Activated CD4-positive, alpha-beta memory T cell treated with anti-CD3 and anti-CD28 coated beads for 36 hours (primary cell): ENCODE measurements at places on chromosomes 5 and 9. TPM values are rescaled to one million over a fixed set of nuclear protein-coding genes. Genes with fewer than 3 reads are reported as not detected.

Gene PCDHB7
- not detected for total RNA-seq

Gene CTNND2
- total RNA-seq, result not detected

DNA sequence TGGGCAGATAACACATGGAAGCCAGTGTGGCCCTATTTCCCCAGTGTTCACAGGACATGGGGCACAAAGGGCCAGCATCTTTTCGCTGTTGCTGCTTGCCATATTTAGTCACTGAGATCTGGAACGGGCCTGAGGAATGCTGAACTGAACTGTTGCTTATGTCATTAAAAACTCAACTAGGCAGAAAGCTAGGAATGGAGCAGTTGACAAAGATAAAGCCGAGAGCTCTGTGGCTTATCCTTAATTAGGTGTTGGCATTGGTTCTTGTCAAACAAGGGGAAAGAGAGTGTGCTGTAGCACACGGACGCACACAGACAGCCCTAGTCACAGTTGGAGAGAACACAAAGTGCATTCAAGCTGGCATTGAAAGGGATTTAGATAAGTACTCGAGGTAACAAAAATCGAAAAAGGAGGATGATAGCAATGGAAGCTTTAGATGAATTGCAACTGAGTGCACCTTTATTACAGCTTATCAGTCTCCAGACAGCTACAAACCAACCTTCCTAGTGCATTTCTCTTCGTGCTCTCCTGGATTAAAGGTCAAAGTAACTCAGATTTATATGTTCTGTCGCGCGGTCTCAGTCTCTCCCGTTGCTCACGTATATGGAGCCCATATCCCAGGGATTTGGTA is 450.2 kb upstream of the ZNF608 start:
- H3K36me3 ChIP-seq, result no peaks in the 10 kb centered on the region
- DNase-seq, result no peak
- H3K4me3 ChIP-seq, result no peak overlapping the region
- H3K27me3 ChIP-seq, result no peaks in the 10 kb centered on the region
- H3K27ac ChIP-seq, result no peak overlapping the region

- peak; percentile 32 for DNase-seq
- H3K27me3 ChIP-seq, result peaks cover 6% of the 10 kb centered on the region
- H3K4me3 ChIP-seq, result no peak overlapping the region
- no peaks in the 10 kb centered on the region for H3K36me3 ChIP-seq
- no peak overlapping the region for H3K27ac ChIP-seq
- peaks cover 11% of the 10 kb centered on the region for H3K4me1 ChIP-seq
Measured at GRCh38 chr9:121840838-121841760, 189.7 kb downstream of the DAB2IP start.

DNA sequence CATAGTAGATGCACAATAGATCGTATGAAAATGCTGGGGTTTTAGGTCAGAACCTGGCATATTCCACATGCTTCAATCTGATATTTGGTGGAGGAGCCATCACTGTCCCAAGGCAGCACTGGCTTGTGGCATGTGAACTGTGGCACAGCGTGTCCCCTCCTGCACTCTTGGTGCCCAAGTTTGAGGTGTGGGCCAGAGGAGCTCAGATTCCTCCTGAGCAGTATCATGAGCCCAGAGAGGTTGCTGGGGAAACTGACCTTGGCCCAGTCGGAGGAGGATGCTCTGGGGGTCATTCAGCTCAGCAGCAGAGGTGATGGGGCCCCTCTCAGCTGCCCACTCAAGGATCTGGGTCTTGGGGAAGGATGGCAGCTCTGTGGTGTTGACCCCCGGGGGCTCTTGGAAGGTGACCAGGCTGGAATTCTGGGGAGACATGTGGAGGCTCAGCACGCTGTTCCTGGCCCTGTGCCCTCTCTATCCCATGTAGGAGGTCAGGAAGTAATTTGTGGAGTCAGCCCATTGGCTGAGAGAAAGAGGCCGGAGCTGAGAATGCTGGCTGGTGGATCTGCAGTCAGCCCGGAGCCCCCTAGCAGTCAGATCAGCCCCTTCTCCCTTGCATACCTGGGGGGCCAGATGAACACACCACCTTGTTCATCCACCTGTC is 23.7 kb downstream of the FPGS start:
- DNase-seq, result no peak
- no peaks in the 10 kb centered on the region for H3K27me3 ChIP-seq
- H3K4me3 ChIP-seq, result no peak overlapping the region
- no peaks in the 10 kb centered on the region for H3K4me1 ChIP-seq

Gene CKMT2
- not detected for total RNA-seq

- H3K36me3 ChIP-seq, result peaks cover 18% of the 10 kb centered on the region
- H3K27me3 ChIP-seq, result no peaks in the 10 kb centered on the region
- H3K27ac ChIP-seq, result no peak overlapping the region
- H3K4me1 ChIP-seq, result peaks cover 62% of the 10 kb centered on the region
- H3K4me3 ChIP-seq, result no peak overlapping the region
- DNase-seq, result no peak
Measured at GRCh38 chr9:125183054-125183453, 6.5 kb downstream of the PPP6C start.

Gene CCNO
- not detected for total RNA-seq

GRCh38 chr9:127351182-127352166 is 45.5 kb upstream of the SLC2A8 start:
- H3K27me3 ChIP-seq, result peaks cover 9% of the 10 kb centered on the region
- no peaks in the 10 kb centered on the region for H3K36me3 ChIP-seq
- H3K4me3 ChIP-seq, result no peak overlapping the region
- DNase-seq, result no peak
- no peaks in the 10 kb centered on the region for H3K4me1 ChIP-seq
- no peak overlapping the region for H3K27ac ChIP-seq

GRCh38 chr5:179268399-179268952 is 76.8 kb downstream of the ADAMTS2 start:
- no peaks in the 10 kb centered on the region for H3K36me3 ChIP-seq
- DNase-seq, result peak; percentile 5
- no peak overlapping the region for H3K27ac ChIP-seq
- no peak overlapping the region for H3K4me3 ChIP-seq

DNA sequence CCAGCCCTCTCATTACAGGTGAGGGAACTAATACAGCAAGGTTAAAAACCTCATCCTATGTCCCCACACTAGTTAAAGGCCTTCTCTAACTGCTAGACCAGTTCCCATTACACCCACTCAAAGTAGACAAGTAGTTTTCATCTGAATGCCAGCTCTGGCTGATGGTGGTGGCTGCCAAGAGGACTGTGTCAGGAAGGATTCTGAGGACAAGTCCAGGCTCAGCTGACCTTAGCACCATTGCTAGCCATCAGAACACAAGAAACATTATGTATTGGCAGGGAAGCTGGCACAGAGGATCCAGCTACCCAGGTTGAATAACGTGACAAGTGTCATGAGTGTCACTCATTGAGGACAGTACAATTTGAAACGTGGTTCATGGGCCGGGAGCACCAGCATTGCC is 163.4 kb downstream of the HSD17B3 start:
- no peak for DNase-seq
- H3K27me3 ChIP-seq, result no peaks in the 10 kb centered on the region
- no peak overlapping the region for H3K27ac ChIP-seq
- no peaks in the 10 kb centered on the region for H3K36me3 ChIP-seq
- peaks cover 9% of the 10 kb centered on the region for H3K4me1 ChIP-seq

Gene OR1K1
- not detected for total RNA-seq

DNA sequence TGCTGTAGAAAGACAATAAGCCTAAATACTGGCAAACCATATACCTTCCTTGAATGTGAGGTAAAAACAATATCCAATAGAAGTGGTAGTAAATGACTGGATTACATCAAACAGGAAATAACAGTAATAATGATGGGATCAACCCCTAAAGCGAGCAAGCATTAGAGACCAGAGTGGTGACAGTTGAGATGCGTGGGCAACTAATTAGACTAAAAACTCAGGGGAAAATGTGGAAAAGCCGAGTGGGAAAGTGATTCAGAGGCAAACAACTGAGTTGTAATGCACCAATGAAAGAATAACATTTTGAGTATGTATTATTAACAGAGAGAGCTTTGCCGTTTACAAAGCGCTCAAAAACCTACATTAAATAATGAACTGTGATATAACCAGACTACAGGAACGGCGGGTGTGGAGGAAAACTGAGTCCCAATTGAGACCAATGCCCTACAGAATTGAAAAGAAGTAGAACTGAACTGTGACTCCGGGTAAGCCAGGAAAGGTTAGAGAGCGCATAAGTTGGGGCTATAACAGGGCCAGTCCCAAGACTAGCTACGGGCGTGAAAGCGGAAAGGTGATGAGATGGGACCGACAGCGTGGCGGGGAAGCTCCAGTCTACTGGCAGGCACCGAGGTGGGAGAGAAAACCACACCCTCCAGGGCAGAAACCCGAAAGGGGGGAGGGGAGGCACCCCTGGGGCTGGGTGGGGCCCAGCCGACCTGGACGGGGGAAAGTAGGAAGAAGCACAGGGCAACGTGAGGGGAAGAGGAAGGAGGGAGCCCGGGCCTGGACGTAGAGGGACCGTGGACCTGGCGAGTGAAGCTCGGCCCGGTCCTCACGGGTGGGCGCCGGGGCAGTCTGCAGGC is 592 bp downstream of the UBAP2 start:
- no peaks in the 10 kb centered on the region for H3K27me3 ChIP-seq
- peaks cover 2% of the 10 kb centered on the region for H3K36me3 ChIP-seq

DNA sequence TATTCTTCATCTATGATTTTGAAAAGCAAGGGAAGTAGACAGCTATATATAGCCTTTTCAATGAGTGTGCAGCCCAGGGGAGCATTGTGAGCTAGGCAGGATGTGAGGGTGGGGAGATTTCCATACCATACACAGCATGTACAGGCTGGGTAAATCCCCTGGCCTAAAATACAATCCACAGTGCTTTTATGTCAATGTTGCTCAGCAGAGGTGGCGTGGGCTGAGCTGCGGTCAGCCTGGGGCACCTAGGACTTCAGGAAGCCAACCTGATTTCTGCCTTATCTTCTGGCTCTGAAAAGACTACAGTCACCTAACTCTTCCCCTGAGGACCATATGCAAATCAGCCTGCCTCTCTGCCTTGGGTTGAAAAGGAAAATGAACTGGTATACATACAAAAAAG is 6.3 kb upstream of the GARIN3 start:
- H3K27ac ChIP-seq, result peak overlapping the region; percentile 95
- H3K4me3 ChIP-seq, result peak overlapping the region; percentile 68
- peaks cover 10% of the 10 kb centered on the region for H3K36me3 ChIP-seq
- DNase-seq, result peak; percentile 96
- peaks cover 83% of the 10 kb centered on the region for H3K4me1 ChIP-seq
- H3K27me3 ChIP-seq, result no peaks in the 10 kb centered on the region
